ENCODE measurements at places on chromosomes 4 and X.

DNA sequence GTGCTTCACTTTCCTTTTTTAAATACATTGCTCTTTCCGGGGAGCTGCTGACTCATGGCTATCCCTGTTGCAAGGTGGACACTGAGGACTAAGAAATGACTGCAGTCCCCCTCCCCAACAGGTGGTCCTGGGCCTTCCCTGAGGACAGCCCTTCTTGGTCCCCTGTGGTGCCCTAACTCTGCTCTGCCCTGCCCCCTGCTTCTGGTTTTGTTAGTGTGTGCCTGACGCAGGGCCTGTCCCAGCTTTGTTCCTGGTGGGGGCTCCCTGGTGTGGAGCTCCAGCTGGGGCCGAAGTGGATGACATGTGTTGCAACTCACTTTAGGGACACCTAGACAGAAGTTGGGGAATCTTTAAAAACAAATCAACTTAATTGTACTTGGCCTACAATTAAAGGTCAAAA is 81.9 kb downstream of the TMEM144 start:
- no peak for DNase-seq

GRCh38 chr4:41145571-41146078 is 68.7 kb downstream of the APBB2 start:
- no peak for DNase-seq

- no peak for DNase-seq
These were observed 337.7 kb upstream of the CTSO start for GRCh38 chr4:156291317-156291716.

DNA sequence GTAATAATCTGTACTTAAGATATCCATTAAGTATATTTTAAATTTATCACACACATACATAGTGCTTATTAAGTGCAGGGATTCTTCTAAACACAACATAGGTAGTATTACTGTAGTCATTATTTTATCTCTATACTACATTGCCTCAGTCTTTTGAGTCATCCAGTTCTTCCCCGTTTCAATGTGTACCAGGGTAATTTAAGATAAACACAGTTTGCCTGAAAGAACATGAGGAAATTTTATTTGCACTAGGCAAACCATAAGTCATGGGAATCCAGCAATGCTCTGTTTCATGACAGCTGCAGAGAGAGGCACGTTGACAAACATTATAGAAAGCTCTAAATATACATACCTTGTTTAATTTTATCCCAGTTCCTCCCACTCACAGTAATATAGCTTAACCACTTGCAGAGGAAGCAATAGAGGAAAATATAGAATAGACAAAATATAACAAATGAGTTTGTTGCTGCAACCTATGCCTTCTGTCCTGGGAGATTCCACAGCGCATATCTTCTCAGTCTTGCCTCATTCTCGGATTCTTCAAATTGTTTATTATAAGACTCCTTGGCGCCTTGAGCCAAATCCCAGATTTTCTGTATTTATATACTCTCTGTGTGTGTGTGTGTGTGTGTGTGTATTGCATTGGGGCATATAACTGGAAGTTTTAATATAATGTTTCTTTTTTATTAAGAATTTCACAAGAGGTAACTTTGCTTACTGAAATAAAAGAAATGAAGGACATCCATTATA is 258.6 kb downstream of the FAM133A start:
- no peak for DNase-seq

GRCh38 chr4:172986114-172986513 is 182.5 kb upstream of the GALNT7 start:
- DNase-seq, result no peak

- DNase-seq, result no peak
These were observed 80.8 kb downstream of the FAM13A start for GRCh38 chr4:88975958-88976774.

DNA sequence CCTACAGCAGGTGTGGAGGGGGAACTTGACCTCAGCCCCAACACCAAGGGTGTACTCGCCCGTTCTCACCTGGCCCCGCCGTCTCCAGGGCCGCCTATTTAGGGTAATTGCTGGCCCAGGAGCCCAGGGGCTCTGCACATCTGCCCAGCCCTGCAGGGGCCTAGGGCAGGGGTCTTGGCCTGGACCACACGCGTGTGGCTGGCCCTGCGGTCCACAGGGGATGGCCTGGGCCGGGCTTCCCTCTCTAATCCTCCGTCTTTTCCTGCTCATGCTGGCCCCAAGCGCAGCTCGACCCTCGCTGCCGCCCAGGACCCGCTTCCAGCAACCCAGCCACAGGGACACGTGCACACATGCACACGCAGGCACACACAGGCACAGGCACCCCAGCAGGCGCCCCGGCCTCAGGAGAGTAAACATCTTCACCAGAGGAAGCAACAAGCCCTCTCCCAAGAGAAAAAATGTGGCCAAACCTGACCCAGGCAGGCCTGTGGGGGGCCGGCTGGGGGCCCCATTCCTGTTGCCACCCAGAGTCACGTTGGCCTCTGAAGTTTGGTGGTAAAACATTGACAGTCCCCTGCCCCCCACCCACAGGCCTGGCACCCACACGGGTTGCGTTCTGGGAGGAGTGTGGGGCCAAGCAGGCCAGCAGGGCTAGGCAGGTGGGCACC is 24.6 kb upstream of the FGFR3 start:
- no peak for DNase-seq

DNA sequence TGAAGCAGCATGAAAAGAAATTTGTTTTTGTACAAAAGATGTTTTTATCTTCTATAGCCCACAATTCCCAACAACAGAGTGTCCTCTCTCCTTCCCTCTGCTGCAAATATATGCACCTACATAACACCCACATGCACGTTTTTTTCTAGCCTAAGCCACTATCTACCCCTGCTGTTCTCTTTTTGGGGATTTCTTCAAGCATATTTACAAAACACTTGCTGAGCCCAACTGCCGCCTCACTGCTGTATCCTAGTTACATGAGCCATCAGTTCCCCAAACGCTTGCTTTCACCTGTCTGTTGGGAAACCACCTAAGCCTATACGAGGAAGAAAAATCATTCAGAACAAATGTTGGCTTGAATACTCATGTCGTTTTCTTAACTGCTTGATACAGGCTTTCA is 127.2 kb downstream of the CHRNA9 start:
- no peak for DNase-seq

DNA sequence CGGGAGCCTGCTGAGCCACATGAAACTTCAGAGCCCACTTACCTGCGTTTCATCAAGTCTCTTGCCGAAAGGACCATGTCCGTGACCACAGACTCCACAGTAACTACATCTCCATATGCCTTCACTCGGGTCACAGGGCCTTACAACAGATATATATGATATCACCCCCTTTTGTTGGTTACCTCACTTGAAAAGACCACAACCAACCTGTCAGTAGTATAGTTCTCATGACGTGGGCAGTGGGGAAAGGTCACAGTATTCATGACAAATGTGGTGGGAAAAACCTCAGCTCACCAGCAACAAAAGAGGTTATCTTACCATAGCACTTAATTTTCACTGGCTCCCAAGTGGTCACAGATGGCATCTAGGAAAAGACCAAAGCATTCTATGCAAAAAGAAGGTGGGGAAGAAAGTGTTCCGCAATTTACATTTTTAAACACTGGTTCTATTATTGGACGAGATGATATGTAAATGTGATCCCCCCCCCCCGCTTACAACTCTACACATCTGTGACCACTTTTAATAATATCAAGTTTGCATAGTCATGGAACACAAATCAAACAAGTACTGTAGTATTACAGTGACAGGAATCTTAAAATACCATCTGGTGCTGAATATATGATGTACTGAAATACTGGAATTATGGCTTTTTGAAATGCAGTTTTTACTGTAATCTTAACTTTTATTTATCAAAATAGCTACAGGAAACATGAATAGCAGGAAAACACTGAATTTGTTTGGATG is 129.9 kb downstream of the TET2 start:
- no peak for DNase-seq

DNA sequence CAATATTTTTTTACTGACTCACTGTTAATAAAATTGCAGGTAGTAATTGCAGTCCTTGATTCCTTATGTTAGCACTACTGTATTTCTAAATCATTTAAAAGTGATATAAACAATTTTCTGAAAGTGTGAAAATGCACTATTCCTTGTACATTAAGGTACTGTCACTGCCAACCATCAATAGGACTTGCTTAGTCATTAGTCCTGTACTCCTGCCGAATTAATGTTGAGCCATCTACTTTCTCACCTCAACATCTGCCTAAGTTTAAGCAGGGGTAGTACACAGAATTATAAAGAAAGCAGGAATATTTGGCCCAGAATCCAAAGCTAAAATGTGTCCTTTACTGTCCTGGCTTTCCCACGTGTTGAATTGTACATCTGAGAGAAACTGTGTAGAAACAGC is 87.0 kb upstream of the TRPC3 start:
- DNase-seq, result no peak

- no peak for DNase-seq
These were observed 1.1 kb downstream of the IRAK1 start for GRCh38 chrX:154018518-154019060.

DNA sequence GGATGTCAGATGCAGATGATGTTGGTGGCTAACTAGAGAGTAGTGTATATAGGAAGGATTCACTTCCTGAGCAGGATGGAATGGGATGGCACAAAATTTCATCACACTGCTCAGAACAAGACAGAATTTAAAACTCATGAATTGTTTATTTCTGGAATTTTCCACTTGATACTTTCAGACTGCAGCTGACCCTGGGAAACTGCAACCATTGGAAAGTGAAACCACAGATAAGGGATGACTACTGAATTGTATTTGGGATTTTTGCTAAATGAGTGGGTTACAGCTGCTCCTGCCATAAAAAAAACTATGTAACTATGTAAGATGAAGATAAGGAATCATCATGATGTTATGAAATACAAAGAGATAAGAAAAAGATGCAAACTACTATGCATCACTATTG is 51.4 kb downstream of the NPY5R start:
- DNase-seq, result no peak

GRCh38 chr4:102497986-102498385 is 3.2 kb upstream of the NFKB1 start:
- DNase-seq, result no peak

DNA sequence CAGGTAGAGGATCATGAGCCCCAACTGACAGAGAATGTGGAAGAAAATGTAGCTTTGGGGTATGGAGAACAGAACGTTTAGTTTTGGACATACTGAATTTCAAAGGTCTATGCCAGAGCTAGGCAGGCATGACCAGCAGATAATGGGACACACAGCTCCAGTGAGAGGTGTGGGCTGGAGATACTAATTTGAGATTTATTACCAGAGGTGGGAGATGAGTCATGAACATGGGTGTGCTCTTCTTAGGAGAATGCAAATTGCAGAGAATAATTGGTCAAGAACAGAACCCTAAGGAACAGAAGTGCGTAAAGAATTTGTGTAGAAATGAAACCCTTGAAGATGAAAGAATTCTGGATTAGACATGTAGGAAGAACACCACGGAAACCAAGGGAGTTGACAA is 125.2 kb downstream of the PACRGL start:
- DNase-seq, result no peak

- no peak for DNase-seq
These were observed 10.0 kb upstream of the HS6ST2 start for GRCh38 chrX:132968296-132968949.

GRCh38 chr4:36320117-36320896 is 38.9 kb downstream of the DTHD1 start:
- no peak for DNase-seq

GRCh38 chr4:93646233-93646930 is 182.2 kb upstream of the ATOH1 start:
- no peak for DNase-seq

- DNase-seq, result no peak
These were observed 29.4 kb downstream of the PTTG2 start for GRCh38 chr4:37989398-37990260.

DNA sequence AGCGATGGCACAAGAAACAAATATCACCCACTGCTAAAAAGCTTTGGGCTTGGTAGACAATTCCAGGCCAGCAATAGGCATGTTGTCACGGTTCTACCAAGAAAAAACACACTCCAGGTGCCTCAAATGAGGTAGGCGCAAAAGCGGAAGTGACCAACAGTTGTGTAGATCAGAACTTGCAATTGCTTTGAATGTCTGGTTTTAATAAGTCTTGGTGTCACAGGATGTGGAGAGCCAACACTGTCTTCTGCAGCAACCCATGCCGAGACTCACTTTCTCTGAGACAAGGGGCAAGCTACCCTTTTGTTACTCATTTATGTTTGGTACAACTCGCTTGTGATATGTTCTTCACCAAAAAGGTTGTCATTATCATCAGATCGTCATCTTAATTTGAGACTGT is 188.8 kb downstream of the HS6ST2 start:
- no peak for DNase-seq

- no peak for DNase-seq
These were observed 28.6 kb downstream of the OCIAD2 start for GRCh38 chr4:48877827-48878535.

DNA sequence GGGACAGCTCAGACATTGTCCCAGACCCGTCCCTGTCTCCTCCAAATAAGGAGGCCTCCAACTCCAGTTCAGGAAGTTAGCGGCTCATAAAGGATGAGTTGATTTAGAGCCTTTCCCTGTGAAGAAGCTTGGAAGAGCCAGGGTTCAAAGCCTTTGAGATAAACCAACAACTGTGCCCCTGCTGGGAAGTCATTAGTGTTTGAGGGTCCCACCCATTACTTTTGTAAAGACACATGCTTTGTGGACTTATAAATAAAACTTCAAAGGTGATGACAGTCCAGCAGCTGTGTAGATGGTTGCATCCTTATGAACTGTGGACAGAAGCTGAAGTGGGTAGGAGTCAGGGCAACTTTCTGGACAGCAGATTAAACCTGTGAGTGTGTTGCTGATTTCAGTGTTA is 86.0 kb upstream of the PGRMC2 start:
- no peak for DNase-seq

- DNase-seq, result no peak
These were observed 89.3 kb downstream of the TSPAN5 start for GRCh38 chr4:98568941-98569663.

- DNase-seq, result peak; percentile 3
These were observed 482 bp downstream of the GSTCD start for GRCh38 chr4:105709081-105709450.

GRCh38 chr4:184805462-184806228 is 20.1 kb downstream of the ACSL1 start:
- no peak for DNase-seq

- DNase-seq, result no peak
These were observed 882.9 kb upstream of the SLIT2 start for GRCh38 chr4:19368800-19369199.

GRCh38 chrX:37776283-37776986 is 3.4 kb upstream of the CYBB start:
- DNase-seq, result no peak

GRCh38 chr4:84767168-84767567 is 184.2 kb downstream of the CDS1 start:
- DNase-seq, result no peak

GRCh38 chrX:154436983-154437752 is at the start of gene GDI1:
Gene GDI1, plus strand, starts transcription at chrX:154437154. Its CDS starts 101 bp downstream, at chrX:154437255.
- DNase-seq, result peak; percentile 55

DNA sequence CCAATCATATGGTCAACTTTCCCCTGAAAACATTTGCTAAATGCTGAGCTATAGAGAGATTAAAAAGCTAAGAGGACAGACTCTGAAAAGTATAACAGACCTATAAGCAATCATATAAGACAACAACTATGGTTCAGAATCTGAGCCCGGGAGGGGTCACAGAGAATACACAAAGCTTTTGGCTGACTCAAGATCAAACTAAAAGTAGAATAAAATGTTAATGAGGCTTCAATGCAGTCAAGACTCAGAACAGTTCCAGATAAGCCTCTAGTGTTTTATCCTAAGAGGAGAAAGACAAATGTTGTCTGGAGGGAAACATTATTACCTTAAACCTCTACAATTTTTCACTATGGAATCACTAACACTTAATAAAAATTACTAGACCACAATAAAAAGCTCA is 175.4 kb upstream of the VEGFC start:
- DNase-seq, result no peak
